ENCODE measurements at places on chromosomes 7 and 10.

- no peak for DNase-seq
Measured at GRCh38 chr10:110972231-110973134, 53.1 kb downstream of the SHOC2 start.

DNA sequence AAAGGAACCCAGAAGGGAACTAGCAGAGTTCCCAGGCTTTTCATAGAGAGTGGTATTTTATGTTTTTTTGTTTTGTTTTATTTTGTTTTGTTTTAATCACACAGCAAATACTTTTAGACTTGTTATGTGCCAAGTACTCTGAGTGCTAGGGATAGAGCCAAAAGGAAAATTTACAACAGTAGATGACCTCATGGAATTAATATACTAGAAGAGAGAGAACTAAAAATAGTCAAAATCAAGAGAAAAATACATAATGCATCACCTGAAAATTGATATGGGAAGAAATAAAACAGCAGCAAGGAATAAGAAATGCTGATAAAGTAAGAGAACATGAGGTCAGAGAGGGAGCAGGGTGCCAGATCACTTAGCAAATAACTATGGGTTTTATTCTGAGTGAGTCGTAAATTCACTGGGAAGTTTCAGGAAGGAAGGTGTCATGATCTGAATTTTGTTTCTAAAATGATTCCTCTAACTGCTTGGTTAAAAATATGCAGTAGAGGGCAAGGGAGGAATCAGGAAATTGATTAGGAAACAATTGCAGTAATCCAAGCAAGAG lies 351.0 kb downstream of the ANKRD7 start:
- DNase-seq, result no peak

DNA sequence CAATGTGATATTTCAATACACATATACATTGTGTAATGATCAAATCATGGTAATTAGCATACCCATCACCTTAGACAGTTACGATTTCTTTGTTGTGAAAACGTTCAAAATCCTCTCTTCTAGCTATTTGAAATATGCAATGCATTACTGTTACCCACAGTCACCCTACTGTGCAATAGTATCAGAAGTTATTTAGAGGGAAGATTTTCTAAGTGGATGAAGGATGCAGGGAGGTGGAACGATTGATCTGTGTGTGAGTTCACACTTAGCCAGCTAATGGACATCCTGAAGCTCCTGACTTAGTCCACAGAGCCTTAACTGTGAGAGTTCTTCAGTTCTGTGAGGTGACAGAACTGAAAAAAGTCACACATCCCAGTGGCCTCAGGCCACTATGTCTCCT lies 97.2 kb upstream of the LAMB4 start:
- DNase-seq, result no peak

DNA sequence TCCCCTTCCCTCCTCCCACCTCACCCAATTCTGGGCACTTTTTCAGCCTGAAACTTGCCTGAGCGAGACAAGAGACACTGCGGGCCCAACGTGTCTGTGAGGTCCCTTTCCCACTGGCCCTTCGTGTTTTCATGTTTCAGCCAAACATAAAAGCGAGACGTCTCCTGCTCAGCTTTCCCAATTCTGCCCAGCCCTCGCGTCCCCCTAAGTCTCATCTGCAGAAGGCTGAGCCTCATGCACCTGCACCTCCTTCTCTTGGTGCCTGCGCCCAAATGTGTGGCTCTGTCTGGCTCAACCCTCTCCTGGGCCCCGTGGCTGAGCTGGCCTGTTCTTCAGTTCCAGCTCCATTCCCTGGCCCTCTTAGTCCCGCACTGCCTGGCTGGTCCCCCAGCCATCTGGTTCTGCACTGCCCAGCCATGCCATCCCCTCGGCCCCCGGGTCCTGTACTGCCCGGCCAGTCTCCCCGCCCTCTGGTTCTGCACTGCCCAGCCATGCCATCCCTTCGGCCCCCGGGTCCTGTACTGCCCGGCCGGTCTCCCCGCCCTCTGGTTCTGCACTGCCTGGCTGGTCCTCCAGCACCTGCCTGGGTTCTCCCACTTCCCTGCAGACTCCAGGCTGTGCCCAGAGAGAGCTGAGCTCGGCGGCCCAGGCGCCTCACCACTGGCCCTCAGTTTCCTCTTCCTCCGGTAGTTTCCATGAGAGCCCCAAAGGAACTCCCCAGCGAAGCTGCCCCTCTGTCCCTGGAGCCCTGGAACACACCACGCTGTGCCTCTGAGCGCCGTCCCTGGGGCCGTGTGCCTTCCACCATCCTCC lies 224.1 kb downstream of the DNAJB6 start:
- no peak for DNase-seq

DNA sequence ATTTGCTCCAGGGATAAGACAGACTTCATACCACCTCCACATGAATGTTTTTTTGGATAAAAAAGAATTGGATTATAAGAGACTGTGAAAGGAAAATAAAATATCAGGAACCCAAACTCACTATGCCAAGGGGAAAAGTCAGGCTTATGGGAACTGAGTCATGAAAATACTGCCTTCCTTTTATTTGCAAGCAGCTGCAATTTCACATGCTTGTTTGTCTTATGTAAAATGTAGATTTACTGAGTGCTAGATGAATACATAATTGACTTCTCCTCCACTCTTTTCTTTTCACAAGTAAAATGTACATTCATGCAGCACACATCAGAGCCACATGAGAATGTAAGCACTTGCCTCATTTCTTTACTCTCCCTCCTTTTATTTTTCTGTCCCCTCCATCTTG lies 940.8 kb upstream of the MBL2 start:
- DNase-seq, result no peak

DNA sequence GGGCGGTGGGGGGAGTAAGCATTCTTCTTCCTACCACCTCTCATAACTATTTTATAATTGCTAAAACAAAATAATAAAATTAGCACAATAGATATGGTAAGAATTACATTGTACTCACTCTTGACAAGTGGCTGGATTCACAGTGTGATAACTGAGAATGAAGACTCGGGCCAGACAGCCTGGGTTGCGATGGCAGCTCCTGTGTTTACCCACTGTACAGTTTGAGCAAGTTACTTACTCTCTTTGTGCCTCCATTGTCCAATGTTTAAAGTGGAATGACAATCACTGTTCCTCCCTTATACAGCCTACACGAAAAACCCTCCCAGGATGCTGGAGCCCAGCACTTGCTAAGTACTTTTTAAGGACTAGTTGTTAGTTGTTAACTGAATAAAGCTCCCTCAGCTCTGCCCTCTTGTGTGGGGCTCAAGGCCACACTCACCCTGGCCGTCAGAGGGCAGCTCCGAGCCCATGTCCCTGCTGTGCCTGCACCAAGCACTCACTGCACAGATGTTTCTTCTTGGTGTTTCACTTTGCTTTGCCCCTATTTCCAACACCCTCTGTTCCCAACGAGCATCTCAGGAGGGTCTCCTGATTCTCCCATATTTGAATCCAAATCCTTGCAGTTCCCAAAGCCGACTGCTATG lies 56.4 kb upstream of the NPS start:
- DNase-seq, result no peak

DNA sequence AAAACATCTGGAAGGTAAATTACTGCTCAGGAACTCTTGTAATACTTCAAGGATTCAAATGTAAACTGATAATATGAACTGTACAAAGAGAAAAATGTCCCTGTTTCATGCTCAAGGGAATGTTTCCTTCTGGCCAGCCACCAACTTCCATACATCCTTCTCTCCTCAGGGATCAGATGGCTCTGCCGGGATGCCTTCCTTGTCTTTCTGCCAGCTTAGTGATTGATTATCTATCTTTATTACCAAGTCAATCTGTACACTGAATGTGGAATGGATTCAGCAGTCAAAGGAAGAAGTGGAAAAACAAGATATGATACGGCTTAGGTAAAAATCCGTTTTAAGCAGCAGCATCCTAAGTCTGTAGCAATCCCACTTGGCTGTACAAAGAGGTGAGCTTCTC lies 178.3 kb downstream of the PTN start:
- no peak for DNase-seq

Data from stimulated activated CD4-positive, alpha-beta T cell treated with anti-CD3 and anti-CD28 coated beads, Interleukin-4, amount 100 ng/mL, for 1 hour (primary cell).